Hair follicle dermal papilla cell (primary cell): ENCODE measurements at places on chromosomes 13 and 19. TPM values are rescaled to one million over a fixed set of nuclear protein-coding genes. Genes with fewer than 3 reads are reported as not detected.

ZNF253 gene
- total RNA-seq = 4.4 and 5.5 TPM in 2 replicates

HOMER3 gene
- total RNA-seq = 107 and 136 TPM in 2 replicates

KCNN1 gene
- total RNA-seq = 0.24 TPM in 1 of 2 replicates, not detected in the other

C19orf18 gene
- not detected in 2 replicates for total RNA-seq

GNA15 gene
- 0.16 TPM in 1 of 2 replicates, not detected in the other for total RNA-seq

SIAH3 gene
- not detected in 2 replicates for total RNA-seq

MYO16 gene
- total RNA-seq = under 0.01 TPM in 2 replicates

NPAS1 gene
- 0.16 and 0.61 TPM in 2 replicates for total RNA-seq

RAD23A gene
- total RNA-seq = 94.6 and 95.3 TPM in 2 replicates

PSG2 gene
- 0.65 and 2.4 TPM in 2 replicates for total RNA-seq

CEACAM4 gene
- not detected in 2 replicates for total RNA-seq

SPHK2 gene
- total RNA-seq = 16.5 and 19.1 TPM in 2 replicates

NLRP5 gene
- not detected in 2 replicates for total RNA-seq

PEG3 gene
- 3.1 and 7.4 TPM in 2 replicates for total RNA-seq

ZNF417 gene
- total RNA-seq = 17.0 and 21.9 TPM in 2 replicates

ACP7 gene
- total RNA-seq = 0.36 and 1.1 TPM in 2 replicates

TNFSF11 gene
- 0.16 TPM in 1 of 2 replicates, not detected in the other for total RNA-seq

ZNF780B gene
- 12.0 and 16.4 TPM in 2 replicates for total RNA-seq

PRPF31 gene
- total RNA-seq = 41.4 and 44.5 TPM in 2 replicates

FLT3 gene
- total RNA-seq = under 0.01 TPM in 1 of 2 replicates, not detected in the other

KLHL1 gene
- total RNA-seq = not detected in 2 replicates

CBY2 gene
- not detected in 2 replicates for total RNA-seq

CCDC9 gene
- total RNA-seq = 9.6 and 13.4 TPM in 2 replicates

ZIC2 gene
- total RNA-seq = under 0.01 TPM in 1 of 2 replicates, not detected in the other

TMEM272 gene
- total RNA-seq = not detected in 2 replicates

IGFL3 gene
- total RNA-seq = 0.49 and 1.2 TPM in 2 replicates

SETDB2 gene
- 12.5 and 20.4 TPM in 2 replicates for total RNA-seq

ADGRE3 gene
- total RNA-seq = not detected in 2 replicates

VSIG10L gene
- total RNA-seq = 0.49 and 0.81 TPM in 2 replicates

LENG1 gene
- 3.2 and 3.5 TPM in 2 replicates for total RNA-seq

RXFP2 gene
- total RNA-seq = not detected in 2 replicates

NKPD1 gene
- not detected in 2 replicates for total RNA-seq

TUBA3C gene
- total RNA-seq = not detected in 2 replicates

KASH5 gene
- not detected in 2 replicates for total RNA-seq

CLDN10 gene
- total RNA-seq = not detected in 2 replicates

SMIM7 gene
- total RNA-seq = 51.4 and 64.1 TPM in 2 replicates

ZNF99 gene
- total RNA-seq = not detected in 2 replicates

SPINT2 gene
- total RNA-seq = 15.8 and 16.1 TPM in 2 replicates

CCL25 gene
- not detected in 2 replicates for total RNA-seq

SBK2 gene
- total RNA-seq = 0.16 TPM in 1 of 2 replicates, not detected in the other

IFI30 gene
- 25.2 and 33.3 TPM in 2 replicates for total RNA-seq
